ENCODE measurements at places on chromosomes 5 and 9.

DNA sequence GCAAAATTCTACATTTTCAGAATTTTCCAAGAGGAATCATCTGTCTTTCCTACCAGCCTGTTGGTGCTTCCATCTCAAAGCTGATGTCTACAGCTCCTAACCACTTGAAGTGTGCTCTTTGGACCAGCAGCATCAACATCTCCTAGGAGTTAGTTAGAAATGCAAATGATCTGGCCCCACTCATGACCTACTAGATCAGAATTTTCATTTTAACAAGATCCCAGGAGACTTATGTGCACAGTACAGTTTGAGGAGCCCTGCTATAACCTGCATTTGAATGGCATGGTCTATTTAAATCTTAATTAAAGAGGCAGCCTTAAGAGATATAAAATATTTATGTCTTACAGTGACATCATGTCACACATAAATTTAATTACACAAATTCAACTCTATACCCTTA, 33.8 kb downstream of the ITK start:
- no peak for DNase-seq

GRCh38 chr5:169067751-169068173, 233.2 kb downstream of the SLIT3 start:
- no peak for DNase-seq

DNA sequence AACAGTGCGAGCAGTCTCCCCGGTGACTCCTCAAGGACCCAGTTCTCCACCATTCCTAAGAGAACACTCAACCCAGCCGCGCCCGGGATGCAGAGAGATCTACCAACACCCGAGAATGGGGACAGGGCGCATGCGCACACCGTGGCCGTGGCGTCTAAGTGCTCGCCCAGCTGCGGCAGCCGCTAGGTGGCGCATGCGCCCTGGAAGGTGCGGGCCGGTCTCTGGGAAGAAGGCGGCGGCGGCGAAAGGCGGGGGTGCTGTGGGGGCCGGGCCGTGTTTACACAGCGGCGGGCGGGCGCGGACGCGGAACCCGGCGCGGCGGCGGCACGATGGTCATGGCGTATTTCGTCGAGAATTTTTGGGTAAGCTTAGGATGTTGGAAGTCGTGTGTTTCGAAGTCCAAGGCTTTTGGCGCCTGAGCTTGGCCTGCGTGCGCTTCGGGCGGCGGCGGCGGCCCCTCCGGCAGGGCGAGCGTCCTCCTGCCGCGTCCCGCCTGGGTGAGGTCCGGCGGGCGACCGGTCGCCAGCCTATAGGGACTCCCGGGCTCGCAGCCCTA, at the start of gene FCHO2:
Gene FCHO2, plus strand, starts transcription at position 274 of the 556 bp plus-strand sequence. Its CDS starts 56 bp downstream, at position 330.
- peak; percentile 3 for DNase-seq

- no peak for DNase-seq
Observed at GRCh38 chr9:113649054-113649453, 185.5 kb downstream of the RGS3 start.

GRCh38 chr9:78609450-78609849, 312.5 kb downstream of the PSAT1 start:
- DNase-seq = no peak
